Fibroblast of lung (primary cell): ENCODE measurements at places on chromosomes 5 and 9. TPM values are rescaled to one million over a fixed set of nuclear protein-coding genes. Genes with fewer than 3 reads are reported as not detected.
A peak's percentile ranks its signal among the peaks of the same experiment; 100 is the strongest.

- H3K4me3 ChIP-seq = no peak overlapping the region
- no peaks in the 10 kb centered on the region for H3K27me3 ChIP-seq
- no peaks in the 10 kb centered on the region for H3K4me1 ChIP-seq
- H3K36me3 ChIP-seq = no peaks in the 10 kb centered on the region
- no peak for DNase-seq
Observed at GRCh38 chr9:117462861-117463260, 48.0 kb upstream of the ASTN2 start.

DNA sequence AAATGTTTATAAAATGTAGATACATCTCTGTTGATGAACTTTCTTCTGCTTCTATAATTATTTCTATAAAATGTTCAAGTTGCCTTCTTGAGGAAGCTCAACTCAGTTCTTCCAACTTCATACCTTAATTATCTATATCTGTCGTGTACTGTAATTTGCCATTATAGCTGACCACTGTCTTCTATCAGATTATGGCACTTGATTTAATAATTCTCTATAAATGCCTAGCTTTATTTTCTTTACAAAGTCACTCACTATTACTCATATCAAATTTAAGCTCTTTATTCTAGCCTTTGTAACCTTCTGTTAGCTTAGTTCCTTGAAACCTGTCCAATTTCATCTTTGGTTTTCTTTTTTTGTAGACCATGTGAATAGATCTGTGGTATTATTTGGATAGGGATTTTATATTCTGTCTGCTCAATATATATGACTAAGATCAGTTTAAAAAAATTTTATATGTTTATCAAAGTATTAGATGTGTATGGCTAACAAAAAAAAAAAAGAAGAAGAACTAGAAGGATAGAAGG is 39.5 kb downstream of the SMC5 start:
- no peak overlapping the region for H3K4me3 ChIP-seq
- H3K27me3 ChIP-seq = no peaks in the 10 kb centered on the region
- H3K36me3 ChIP-seq = no peaks in the 10 kb centered on the region
- peaks cover 2% of the 10 kb centered on the region for H3K4me1 ChIP-seq

ECSCR gene
- total RNA-seq = not detected in 2 replicates

PTPRD gene
- total RNA-seq = 3.3 and 4.8 TPM in 2 replicates

DNA sequence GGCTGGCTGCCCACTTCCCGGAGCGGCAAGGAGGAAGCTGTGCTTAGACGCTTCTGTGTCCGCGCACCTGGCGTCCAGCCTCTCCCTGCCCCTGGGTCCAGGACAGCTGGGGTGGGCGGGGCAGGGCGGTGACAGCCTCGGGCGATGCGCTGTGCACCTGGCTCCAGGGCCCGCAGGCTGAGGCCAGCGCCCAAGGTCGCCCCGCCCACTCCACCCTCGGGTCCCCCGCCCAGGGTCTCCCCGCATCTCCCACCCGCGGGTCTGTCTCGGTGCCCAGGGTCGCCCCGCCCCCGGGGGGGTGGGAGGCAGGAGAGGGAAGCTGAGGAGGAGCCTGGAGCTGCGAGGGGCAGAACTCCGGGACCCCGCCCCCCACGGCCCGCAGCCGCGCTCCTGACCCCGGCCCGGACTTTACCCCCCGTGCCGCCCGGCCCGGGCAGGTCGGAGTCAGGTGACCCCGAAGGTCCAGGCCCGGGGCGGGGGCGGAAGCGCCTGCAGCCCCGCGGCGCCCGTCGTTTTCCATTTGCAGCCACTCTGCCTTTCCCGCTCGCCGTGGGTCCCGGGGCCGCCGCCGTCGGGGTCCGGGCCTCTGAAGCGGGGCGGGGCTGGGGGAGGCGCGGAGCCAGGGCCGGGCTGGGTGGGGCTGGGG is at the start of gene ENTPD8:
ENTPD8 (minus strand) TSS at position 69 of the 646 bp plus-strand sequence. CDS start 3,072 bp downstream, outside the sequence.
- no peak within 1 kb of the TSS for H3K27ac ChIP-seq
- H3K4me3 ChIP-seq = peak within 1 kb of the TSS; percentile 39
- no peak for DNase-seq
- H3K4me1 ChIP-seq = peaks cover 2% of the 10 kb centered on the region
- H3K36me3 ChIP-seq = no peaks in the 10 kb centered on the region

- H3K4me3 ChIP-seq = no peak overlapping the region
- no peaks in the 10 kb centered on the region for H3K36me3 ChIP-seq
- no peaks in the 10 kb centered on the region for H3K4me1 ChIP-seq
- H3K27ac ChIP-seq = no peak overlapping the region
Observed at GRCh38 chr5:27814983-27815382, 776.6 kb upstream of the CDH9 start.

DNA sequence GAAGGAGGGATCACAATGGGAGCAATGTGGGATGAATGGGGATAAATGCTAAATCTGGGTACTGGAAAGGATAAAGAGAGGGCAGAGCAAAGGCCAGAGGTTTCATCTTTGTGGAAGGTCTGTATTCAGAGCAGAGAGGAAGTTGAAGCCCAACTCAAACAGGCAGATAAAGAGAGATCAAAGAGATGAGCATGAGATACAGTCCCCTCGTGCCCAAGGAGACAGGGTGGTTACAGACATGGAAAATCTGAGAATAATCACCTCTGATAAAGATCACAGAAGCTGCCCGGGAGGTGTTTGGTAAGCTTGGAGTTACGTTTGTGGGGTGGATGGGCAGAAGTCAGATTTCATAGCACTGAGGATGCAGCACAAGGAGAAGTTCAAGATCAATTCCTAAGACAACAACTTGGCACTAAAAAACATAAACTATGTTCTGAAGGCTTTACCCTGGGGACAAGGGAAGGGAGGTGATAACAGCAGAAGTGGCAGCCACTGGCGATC is 459 bp upstream of the ERAP2 start:
- H3K4me1 ChIP-seq = peaks cover 3% of the 10 kb centered on the region
- peak overlapping the region; percentile 62 for H3K4me3 ChIP-seq
- no peaks in the 10 kb centered on the region for H3K36me3 ChIP-seq
- H3K27ac ChIP-seq = peak overlapping the region; percentile 84

GRCh38 chr9:94918038-94918753 is 191.7 kb downstream of the AOPEP start:
- no peaks in the 10 kb centered on the region for H3K36me3 ChIP-seq
- H3K27ac ChIP-seq = no peak overlapping the region
- H3K4me1 ChIP-seq = peaks cover 29% of the 10 kb centered on the region
- DNase-seq = no peak
- no peak overlapping the region for H3K4me3 ChIP-seq

GRCh38 chr5:81909677-81910076 is 62.1 kb upstream of the ATG10 start:
- no peaks in the 10 kb centered on the region for H3K36me3 ChIP-seq
- H3K4me3 ChIP-seq = no peak overlapping the region
- no peaks in the 10 kb centered on the region for H3K27me3 ChIP-seq
- no peak for DNase-seq

TNFSF15 gene
- 0.26 and 0.33 TPM in 2 replicates for total RNA-seq
